ENCODE measurements at places on chromosomes 16 and 17.
A peak's percentile ranks its signal among the peaks of the same experiment; 100 is the strongest.

DNA sequence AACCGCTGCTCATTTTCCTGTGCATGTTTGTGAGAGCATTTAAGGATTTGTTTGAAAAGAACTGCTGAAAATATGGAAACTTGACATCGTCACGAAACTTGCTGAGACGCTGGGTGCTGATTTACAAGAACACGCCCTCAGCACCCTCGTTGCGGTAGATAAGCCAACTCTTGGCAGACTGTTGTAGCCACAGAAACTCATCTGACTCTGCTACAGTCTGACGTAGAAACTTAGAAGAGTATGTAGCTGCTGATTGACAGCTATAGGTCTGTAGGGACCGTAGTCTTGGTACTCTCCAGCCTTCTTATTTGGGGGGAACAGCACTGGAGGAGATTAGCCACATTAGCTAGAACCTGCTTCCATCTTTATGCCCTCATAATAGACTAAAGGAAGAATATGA is 36.1 kb upstream of the MYH2 start:
- DNase-seq: no peak

GRCh38 chr17:31002047-31002446 is 31.2 kb downstream of the RNF135 start:
- DNase-seq: no peak

- DNase-seq: no peak
Measured at GRCh38 chr16:87076331-87076949, 240.8 kb downstream of the C16orf95 start.

DNA sequence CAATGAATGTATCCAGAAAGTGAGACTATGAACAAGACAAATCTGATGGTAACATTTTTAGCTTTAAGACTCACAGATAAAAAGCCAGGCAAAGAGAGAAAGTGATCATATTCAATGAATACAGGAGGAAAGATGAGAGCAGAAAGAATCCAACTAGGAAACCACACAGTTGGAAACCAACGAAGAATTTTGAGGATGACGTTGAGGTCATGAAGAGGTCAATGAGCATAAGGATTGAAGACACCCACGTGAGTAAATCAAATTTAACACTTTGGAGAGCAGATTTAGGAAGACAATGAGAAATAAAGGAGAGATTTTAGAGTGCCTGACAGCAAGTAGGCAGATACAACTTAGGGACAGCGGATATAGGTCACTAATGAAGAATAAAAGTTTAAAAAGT is 948.1 kb downstream of the KCNJ2 start:
- DNase-seq: no peak

- DNase-seq: no peak
Measured at GRCh38 chr16:52320930-52321439, 226.0 kb downstream of the TOX3 start.

GRCh38 chr17:9666461-9667050 is 21.2 kb downstream of the USP43 start:
- DNase-seq: peak; percentile 5

DNA sequence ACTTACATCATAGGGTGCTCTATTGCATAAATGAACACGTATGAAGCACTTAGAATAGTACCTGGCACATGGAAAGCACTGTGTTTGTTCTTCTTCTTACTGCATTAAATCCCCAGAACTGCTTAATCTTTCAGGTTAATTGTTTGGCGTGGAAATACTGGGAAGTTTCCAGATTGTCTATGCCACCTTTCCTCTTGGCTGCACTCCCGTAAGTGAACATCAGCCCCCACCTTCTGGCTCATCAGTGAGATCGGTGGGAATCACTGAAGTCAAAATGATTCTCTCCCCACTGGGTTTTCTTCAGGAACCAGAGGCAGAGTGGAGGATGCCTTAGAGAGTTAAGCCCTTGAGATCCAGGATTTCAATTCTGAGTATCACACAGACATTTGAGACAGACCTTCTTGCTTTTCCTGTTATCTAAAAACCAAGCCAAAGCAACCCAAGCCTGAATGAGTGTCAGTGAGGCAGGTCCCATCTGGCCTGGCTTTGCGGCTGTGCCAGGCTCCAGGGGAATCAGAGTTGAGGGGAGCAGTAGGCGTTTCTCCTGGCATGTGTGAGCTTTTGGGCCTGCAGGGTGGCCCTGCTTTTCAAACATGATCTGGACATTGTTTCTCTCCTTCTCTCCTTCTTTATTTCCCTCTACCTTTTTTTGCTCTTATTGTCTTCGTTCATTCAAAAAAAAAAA is 59.1 kb downstream of the OTOA start:
- no peak for DNase-seq

DNA sequence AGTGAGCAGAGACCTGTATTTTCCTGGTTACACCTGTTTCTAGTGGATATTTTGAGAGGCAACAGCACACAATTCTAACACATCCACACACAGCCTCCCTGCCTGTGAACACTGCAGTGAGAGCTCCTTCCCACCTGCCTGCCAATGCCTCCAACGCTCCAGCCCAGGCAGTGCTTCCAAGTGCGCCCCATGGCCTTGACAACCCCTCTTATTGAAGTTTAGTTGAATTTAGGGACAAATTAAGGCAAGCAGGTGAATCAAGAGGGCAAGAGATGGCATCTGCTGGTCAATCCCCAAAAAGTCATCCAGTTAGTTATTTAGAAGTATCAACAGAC is 4.7 kb upstream of the MXRA7 start:
- no peak for DNase-seq

DNA sequence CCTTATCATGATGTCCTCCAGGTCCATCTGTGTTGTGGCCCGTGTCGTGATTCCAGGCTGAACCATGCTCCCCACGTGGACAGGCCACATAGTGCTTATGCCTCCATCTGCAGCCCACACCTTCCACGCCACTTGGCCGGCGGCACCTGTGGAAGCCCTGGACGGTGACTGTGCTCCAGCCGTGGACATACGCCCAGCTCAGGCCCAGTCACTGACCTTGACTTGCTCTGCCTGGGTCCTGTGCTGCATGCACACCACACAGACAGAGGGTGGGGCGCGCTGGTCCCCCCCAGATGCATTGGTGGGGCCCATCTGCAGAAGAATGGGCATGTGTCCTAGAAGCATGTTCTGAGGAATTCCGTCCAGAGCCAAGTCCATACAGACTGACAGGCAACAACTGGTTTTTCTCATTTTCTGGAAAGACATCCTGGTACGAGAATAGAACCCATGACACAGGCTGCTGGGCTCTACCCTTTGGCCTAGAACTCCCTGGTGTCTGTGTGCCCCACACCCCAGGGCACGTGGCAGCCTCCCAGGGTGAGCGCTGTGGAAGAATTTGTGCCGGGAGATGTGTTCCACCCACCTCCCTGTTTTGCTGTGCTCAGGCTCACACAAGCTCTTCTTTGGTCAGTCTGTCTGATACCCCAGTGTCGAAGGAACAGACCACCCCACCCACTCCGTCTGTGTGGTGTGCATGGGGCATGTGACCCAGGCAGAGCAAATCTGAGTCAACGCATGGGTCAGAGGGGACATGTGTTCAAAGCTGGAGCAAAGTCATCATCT is 39.5 kb downstream of the GPT2 start:
- no peak for DNase-seq

- no peak for DNase-seq
Measured at GRCh38 chr17:79326814-79327213, 252.2 kb downstream of the ENGASE start.

- DNase-seq: no peak
Measured at GRCh38 chr16:31385680-31386079, 7.5 kb upstream of the ITGAD start.

GRCh38 chr16:70610273-70611223 is 35.8 kb upstream of the IL34 start:
- no peak for DNase-seq

DNA sequence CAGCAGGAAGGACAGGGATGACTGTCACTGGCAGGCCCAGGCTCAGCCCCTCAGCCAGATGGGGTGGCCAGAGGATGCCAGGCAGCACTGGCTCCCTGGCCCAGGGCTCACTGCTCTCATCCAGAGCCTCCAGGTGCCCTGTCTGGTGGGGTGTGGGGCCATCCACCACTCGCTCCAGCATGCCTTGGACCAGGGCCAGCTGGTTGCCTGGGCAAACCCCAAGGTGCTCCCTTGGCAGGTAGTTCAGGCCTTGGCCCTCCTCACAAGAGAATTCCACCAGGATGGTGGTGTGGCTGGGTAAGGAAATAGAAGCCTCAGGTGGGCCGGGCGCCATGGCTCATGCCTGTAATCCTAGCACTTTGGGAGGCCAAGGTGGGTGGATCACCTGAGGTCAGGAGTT is 29.4 kb downstream of the LGALS9 start:
- no peak for DNase-seq

DNA sequence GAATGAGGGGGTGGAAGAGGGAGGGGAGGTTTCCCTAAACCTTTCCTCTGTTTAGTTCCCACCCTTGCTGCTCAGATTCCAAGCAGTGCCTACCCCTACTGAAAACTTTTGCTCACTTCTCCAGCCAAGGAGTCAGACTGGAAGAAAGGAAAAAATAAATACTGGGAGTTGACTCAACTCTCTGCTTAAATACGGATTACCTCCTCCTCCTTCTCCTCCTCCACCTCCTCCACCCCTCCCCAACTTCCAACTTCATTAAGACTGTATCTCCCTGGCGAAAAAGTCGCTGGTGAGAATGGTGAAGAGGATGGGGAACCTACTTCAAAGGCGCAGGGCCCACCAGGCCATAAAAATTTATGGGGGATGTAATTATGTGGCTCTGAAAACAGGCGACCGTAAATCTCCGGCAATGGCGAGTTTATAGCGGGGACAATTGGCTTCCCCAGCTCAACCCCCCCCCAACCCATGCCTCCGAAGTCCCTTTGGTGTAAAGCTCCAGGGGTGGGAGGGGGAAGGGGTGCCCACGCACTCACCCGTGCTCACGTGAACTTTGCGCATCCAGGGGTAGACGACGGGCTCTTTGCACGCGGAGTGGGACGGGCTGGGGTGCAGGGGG is 712 bp downstream of the HOXB4 start:
- DNase-seq: no peak

DNA sequence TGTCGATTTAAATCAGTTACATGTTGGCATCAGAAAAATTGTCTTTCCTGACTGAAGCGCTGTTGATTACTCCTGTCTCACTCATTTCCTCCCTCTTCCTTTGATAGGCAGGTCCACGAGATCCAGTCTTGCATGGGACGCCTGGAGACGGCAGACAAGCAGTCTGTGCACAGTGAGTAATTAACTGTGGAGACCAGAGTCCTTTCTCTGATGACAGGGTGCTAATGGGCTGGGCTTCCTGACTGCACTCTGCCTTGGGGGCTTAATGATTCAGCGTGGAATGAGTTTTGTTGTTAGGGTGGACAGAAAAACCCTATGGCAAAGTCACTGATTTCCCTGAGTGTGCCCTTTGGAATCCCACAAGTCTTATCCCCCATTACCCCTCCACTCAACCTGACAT is 6.5 kb downstream of the GOSR2 start:
- DNase-seq: no peak

- no peak for DNase-seq
Measured at GRCh38 chr17:37787055-37787757, 42.3 kb upstream of the HNF1B start.

GRCh38 chr16:55350984-55351383 is 27.0 kb downstream of the IRX6 start:
- DNase-seq: no peak

GRCh38 chr16:51875834-51876600 is 670.9 kb downstream of the TOX3 start:
- no peak for DNase-seq

- no peak for DNase-seq
Measured at GRCh38 chr17:31007695-31008373, 37.0 kb downstream of the RNF135 start.

DNA sequence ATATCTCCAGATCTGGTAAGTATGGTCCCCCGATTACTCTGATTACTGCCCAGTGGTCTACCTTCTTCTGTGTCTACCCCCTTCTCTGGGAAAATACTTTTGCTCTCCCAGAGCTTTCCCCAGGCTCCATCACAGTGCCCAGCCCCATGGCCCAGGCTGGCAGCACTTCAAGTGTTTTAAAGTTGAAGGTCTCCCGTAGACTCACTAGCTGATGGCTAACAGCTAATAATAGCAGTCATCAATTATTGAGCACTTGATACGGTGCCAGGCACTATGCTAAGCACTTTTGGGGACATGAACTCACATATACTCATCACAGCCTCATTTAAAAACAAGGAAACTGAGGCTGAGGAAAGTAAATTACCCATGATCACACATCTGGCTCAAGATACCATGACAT is 33.4 kb downstream of the DCUN1D3 start:
- no peak for DNase-seq

- DNase-seq: no peak
Measured at GRCh38 chr17:50252781-50253180, 21.5 kb upstream of the TMEM92 start.

DNA sequence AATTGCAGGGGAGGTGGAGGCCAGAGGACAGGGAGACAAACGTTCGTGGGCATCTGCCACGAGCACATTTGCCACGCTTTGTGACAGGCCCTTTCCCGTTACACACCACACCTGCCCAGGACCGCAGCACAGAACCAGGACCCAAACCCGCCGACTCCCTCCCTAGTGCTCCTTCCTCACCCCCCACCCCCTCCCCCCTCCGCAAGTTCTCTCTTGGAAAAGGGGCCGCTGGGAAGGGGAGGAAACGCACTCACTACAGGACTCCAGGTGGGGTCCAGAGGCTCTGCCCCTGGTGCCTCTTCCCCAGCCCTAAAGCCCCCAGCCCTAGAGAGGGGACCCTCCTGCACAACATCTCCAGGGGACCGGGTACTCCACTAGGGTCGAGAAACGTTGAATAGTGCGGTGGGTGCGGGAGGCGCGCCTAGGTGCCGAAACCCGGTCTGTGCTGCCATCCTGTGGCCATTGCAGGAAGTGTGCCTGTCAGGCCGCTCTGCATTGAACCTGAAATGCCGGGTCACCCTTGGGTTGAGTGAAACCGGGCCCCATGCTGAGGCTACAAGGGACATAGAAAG is 21.9 kb upstream of the EIF1 start:
- peak; percentile 69 for DNase-seq

- DNase-seq: no peak
Measured at GRCh38 chr17:47290870-47291241, 32.9 kb upstream of the EFCAB13 start.

GRCh38 chr16:11552440-11552839 is 34.3 kb downstream of the LITAF start:
- DNase-seq: no peak

GRCh38 chr17:73030501-73030921 is 62.0 kb downstream of the SLC39A11 start:
- no peak for DNase-seq

- no peak for DNase-seq
Measured at GRCh38 chr17:740240-741017, 8.0 kb downstream of the TLCD3A start.

DNA sequence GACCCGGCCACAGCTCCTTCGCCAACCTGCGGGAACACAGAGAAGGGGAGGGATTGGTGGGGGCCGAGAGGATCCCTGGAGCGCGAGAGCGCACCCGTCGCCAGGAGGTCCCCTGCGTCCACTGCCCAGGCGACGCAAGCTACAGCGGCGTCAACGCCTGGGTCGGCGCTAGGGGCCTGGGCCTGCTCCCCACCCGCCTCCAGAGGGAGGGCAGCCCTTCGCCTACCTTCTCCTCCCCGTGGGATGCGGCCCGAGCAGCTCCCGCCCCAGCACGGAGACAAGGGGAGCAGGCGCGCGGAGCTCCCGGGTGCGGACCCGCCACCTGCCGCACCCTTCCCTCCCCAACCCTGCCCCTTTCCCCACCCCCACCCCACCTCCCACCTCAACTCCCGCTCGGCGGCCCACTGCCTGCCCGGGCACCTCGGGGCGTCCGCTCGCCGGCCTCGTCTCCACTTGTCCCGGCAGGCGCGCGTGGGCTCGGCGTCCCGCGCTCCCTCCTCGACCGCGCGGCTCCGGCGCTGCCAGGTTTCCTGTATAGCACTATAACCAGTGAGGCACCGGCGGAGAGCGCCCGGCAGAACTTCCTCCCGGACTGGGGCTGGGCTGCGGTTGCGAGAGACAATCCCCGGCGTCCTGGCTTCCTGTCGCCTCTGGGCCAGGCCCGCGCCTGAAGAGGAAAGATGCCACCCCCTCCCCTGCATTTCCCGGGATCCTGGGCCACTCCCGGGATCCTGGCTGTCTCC is 119.1 kb upstream of the SMURF2 start:
- no peak for DNase-seq
